Kidney (tissue), 22 donors: ENCODE measurements at places on chromosomes 2 and 18. TPM values are rescaled to one million over a fixed set of nuclear protein-coding genes. Genes with fewer than 3 reads are reported as not detected.

The DES gene
- 74.2 TPM for total RNA-seq

DNA sequence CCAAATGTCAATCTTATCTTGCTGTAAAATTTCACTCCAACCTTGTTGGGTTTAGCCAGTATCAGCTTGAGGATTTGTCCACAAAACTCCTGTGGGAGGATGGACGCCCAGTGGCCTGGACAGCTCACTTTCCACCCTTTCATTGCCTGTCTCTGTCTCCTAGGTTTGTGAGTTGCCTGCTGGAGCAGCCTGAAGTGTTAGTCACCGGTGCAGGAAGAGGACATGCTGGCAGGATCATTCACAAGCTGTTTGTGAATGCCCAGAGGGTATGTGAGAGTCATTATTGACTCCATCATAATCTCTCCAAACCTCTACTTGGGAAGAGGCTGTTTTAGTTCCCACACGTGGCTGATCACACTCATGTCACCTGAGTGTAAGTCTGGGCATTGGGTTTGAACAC lies 112.3 kb downstream of the RAB3GAP1 start:
- H3K4me1 ChIP-seq = no peaks in the 10 kb centered on the region
- no peaks in the 10 kb centered on the region for H3K27me3 ChIP-seq
- H3K27ac ChIP-seq = no peak overlapping the region
- no peak for DNase-seq
- no peak overlapping the region for H3K4me3 ChIP-seq

DNA sequence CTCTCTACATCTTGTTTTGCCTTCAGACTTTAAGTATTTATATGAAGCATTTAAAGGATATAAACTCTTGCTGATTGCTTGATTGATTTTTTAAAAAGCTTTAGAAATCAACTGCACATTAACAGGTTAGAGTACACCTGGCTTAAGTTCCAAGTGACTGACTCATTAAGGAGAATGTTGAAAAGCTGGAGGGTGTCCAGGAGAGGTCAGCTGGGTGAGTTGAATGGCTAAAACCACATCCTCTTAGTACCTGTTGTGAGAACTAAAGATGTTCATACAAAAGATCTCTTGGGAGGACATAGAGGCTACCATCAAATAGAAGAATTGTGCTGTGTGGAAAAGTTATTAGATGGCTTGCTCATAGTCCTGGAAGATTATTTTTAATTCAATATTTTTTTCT lies 206.8 kb downstream of the TXNL1 start:
- H3K27me3 ChIP-seq = no peaks in the 10 kb centered on the region
- no peak for DNase-seq
- no peaks in the 10 kb centered on the region for H3K36me3 ChIP-seq
- no peaks in the 10 kb centered on the region for H3K4me1 ChIP-seq
- H3K27ac ChIP-seq = no peak overlapping the region

DNA sequence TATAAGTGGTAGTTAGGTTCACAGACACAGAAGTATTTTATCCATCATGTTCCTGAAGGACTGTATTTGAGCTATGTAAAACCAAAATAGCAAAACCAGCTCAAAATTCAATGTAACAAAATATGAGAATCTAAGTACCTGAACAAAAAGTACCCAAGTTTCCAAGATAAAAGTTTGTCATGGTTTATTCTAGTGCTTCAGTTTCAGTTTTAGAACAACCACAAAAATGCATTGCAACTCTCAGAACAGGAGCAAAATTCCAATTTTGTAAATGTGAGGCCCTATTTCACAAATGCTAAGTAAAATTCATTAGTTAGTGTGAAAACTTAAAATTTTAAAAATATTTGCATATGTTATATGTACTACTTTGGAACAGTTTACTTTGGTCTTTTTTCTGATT lies 5.0 kb upstream of the ALPK2 start:
- no peaks in the 10 kb centered on the region for H3K27me3 ChIP-seq
- DNase-seq = no peak
- no peaks in the 10 kb centered on the region for H3K36me3 ChIP-seq
- no peaks in the 10 kb centered on the region for H3K4me1 ChIP-seq
- H3K4me3 ChIP-seq = no peak overlapping the region
- H3K27ac ChIP-seq = no peak overlapping the region

DNA sequence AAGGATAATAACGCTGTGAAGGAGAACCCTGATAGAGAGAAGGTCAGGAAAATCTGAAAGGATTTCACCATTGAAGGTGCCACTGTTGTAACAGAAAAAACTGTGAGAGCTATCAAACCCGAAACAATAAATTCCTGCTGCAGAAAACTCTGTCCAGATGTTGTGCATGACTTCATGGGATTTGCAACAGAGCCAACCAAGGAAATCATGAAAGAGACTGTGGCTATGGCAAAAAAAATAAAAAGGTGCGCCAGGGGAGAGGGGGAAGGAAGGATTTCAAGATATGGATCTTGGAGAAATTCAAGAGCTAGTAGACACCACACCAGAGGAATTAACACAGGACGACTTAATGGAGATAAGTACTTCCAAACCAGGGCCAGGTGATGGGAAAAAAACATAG lies 88.0 kb downstream of the LDLRAD4 start:
- no peak for DNase-seq
- peaks cover 8% of the 10 kb centered on the region for H3K4me1 ChIP-seq
- no peaks in the 10 kb centered on the region for H3K36me3 ChIP-seq
- no peak overlapping the region for H3K27ac ChIP-seq
